ENCODE measurements at places on chromosomes 4 and X. TPM values are rescaled to one million over a fixed set of nuclear protein-coding genes. Genes with fewer than 3 reads are reported as not detected.

GPM6B gene
- 0.32 TPM for total RNA-seq

ARL9 gene
- not detected for total RNA-seq

CAPN6 gene
- not detected for total RNA-seq

ADGRG4 gene
- not detected for total RNA-seq

CSTF2 gene
- total RNA-seq = 35.7 TPM

NWD2 gene
- not detected for total RNA-seq

SSX2B gene
- not detected for total RNA-seq

NDNF gene
- total RNA-seq = not detected

CTAG1B gene
- not detected for total RNA-seq

Data from A549 treated with AZD2906 at 1 μM for 4 hours (cell line).